ENCODE measurements at places on chromosomes 7 and 10.
A peak's percentile ranks its signal among the peaks of the same experiment; 100 is the strongest.

DNA sequence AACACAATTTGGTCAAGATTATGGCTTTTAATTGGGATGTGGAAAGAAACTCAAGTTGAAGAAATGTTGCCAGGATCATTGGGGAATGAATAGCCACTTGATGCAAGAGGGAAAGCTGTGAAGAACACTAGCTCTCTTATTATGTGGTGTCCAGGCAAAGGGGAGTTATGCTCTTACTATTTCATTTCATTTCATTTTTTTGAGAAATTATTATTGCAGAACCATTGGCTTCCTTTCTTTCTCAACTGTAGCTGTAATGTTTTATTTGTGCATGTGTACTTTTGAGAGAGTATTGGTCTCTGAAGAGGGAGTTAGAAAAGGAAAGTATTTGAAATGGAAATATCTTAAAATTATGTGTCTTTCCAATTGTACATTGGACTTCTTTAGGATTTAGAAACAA, 312.6 kb upstream of the BMPER start:
- no peak for DNase-seq

- no peak for DNase-seq
Measured at GRCh38 chr10:13019280-13019679, 17.8 kb upstream of the CCDC3 start.

- DNase-seq, result no peak
Measured at GRCh38 chr7:22146961-22147512, 201.3 kb upstream of the CDCA7L start.

DNA sequence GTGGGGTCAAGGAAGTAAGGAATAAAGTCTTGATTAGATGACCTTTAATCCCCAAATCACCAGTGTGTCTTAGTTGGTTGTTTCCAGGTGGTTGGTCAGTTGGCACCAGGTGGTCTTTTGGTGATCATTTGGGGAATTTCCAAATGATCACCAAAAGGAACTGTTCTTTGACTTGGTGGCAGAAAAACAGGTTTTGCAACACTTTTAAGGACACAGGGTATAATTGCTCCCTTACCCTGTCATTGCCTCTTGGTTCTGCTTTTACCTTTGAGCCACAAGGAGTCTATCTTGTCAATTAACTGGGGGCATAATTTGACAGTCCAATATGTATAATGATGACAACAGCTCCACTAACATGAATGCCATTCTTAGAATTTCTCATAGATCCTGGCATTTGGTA, 104.2 kb downstream of the ADK start:
- no peak for DNase-seq

GRCh38 chr7:47283497-47284131, 298.3 kb downstream of the TNS3 start:
- no peak for DNase-seq

GRCh38 chr7:55569797-55570196, 2.5 kb downstream of the VOPP1 start:
- no peak for DNase-seq

GRCh38 chr7:11726794-11727155, 105.2 kb downstream of the THSD7A start:
- DNase-seq, result peak; percentile 76

Measured in fibroblast of pulmonary artery (primary cell).